ENCODE measurements at places on chromosomes 12 and 14.

GRCh38 chr12:21949036-21949435 is 7.8 kb upstream of the ABCC9 start:
- no peak for DNase-seq

- DNase-seq: no peak
These were observed 39.0 kb upstream of the TC2N start for GRCh38 chr14:91906374-91906773.

DNA sequence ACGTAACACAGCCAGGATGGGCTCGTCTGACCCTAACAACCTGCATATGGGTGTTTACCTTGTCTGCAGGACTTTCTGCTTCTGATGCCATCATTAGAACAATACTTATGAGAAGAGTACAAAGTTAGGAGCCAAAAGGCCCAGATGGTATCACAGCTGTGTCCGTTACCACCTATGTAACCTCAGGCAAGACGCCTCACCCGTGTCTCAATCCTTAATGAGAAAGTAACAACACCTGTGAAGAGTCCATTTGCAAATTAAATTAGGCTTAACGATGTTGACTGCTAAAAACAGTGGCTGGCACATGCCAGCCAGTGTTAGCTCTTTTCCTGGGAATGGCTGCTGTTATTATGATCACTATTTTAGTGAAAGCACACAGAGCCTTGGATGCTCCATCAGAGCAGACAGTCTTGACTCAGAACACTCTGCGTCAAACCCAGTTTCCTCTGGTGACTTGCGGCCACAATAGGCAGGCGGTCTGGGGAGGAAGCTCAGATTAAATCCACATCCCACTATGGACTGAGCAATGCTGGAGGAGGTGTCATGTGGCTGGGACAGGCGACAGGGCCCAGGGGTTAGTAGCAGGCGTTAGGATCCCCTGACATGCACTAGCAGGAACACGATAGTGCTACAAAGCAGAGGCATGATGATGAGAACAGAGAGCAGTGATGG is 125.3 kb downstream of the SLC15A4 start:
- no peak for DNase-seq

DNA sequence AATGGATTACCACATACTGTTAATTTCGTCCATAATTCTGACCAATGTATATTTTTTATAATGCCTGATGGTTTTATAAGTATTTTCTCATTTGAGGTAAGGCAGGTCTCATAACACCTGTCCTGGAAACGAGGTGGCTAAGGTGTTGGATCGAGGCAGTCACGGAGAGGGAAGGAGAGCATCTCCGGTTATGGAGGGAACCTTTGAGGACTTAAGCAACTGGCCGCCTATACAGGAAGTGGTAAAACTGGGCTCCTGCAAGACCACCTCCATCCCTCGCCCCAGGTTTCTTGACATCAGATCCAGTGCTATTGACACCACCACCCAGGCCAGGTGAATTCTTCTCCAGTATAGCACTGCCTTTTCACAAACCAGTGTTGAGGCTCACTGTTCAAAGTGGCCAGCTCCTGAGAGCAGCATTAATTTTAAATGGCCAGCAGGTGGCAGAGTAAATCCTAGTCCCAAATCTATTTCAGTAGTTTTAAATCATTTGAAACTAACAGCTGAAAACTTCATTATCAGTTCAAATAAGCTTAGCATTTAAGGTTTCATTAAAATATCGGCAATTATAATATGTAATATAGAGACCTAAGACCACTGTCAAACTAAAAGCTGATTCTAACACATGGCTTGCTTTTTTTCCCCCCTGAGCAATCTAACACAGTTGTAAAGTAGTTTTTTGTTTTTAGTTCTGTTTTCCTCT is 100.8 kb downstream of the PPM1A start:
- DNase-seq: no peak

GRCh38 chr14:70822530-70823185 is 13.3 kb upstream of the MAP3K9 start:
- DNase-seq: no peak

GRCh38 chr14:29937116-29937515 is 9.5 kb upstream of the PRKD1 start:
- DNase-seq: no peak

DNA sequence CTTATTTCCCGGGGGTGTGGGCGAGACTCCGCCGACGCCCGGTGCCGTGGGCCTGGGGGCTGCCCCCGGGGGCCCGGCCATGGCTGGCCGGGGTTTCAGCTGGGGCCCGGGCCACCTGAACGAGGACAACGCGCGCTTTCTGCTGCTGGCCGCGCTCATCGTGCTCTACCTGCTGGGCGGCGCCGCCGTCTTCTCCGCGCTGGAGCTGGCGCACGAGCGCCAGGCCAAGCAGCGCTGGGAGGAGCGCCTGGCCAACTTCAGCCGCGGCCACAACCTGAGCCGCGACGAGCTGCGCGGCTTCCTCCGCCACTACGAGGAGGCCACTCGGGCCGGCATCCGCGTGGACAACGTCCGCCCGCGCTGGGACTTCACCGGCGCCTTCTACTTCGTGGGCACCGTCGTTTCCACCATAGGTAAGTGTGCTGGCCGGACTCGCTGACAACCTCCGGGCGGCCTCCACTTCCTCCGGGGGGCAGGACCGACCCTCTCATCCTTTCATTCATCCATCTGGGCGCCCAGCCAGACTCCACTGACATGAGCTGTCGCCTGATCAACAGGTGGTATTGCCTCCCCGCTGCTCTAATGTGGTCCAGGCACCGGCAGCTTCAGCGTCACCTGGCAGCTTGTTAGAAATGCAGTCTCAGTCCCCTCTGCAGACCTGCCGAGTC is 467 bp downstream of the KCNK13 start:
- no peak for DNase-seq

DNA sequence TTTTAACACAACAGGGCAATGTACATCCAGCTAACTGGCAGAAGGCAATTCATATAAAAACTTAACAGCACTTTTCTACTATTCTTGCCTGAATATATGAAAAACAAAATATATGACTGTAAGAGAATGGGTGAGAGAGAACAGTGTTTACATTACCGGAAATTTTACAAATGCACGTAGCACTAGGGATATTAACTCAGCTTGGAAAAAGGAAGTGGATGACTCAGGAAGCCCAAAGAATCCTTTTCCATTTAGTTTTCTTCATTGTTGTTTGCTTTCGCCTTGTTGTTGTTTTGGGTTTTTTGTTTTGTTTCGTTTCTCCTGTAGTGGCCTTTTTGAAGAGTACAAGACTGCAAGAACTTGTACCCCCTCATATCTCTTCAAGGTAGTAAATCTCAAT is 295.5 kb downstream of the EGLN3 start:
- DNase-seq: no peak

- DNase-seq: no peak
These were observed 21.1 kb upstream of the SCARB1 start for GRCh38 chr12:124884587-124885438.

- no peak for DNase-seq
These were observed 82.2 kb downstream of the DAD1 start for GRCh38 chr14:22506778-22507351.

DNA sequence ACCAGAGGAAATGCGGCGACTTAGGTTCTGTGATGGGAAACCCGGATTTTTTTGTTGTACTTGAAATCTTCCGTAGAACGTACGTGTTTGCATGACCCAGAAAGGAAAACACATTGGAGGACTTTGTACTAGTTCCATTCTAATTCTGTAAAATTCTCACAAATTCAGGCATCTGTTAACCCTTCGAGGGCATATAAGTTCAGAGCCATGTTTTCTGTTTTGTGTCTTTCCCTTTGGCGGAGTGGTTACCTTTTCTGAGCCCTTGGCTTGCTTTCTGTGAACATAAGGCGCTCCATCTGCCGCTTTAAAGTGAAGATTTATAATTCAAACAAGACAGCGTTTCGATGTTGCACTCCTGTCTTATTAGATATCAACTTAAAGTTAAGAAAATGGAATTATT is 34.2 kb downstream of the BICD1 start:
- no peak for DNase-seq

DNA sequence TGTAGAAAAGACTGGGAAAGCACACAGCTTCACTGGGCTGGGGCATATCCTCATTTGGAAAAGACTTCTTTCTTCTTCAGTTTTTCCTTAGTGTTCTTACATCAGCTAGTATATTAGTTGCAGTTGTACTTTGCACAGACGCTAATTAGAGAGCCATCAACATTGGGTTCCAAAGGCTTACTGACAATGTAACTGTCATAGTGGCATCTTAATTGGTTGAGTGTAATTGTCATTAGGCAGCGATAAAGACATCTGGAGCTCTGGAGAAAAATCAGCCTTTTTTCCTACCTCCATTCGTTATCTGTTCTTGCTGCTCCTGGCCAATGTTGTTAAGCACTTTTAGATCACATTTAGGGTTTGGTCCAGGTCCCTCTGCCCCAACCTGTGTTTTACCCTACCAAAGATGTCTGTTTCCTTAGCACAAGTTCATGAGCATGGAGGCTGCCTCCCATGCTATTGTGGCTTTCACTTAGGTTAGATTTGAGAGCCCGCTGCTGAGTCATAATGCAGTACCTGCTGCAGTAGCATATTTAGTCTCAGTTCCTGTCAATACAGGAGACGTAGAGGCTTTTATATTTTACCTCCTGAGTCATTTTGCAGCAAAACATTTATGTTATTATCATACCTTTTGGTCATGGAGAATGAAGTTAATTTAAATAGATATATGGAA is 49.2 kb downstream of the FBXW8 start:
- no peak for DNase-seq

DNA sequence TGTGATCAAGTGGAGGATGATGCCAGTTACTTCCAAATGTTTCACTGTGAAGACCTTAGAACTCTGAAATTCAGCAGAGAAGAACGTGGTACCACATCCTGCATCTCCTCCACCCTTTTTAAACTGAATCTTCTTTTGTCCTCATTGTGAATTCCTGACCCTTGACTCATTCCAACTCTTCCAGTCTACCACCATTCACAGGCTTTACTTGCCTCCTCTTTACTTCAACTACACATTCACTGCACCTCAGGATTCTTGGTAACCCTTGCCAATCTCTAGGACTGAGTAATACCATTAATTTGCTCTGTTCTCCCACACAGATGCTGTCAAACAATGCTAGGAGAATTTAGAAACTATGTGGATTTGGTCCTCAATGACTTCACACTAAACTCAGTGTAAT is 37.3 kb downstream of the PPP1R12A start:
- DNase-seq: peak; percentile 86

DNA sequence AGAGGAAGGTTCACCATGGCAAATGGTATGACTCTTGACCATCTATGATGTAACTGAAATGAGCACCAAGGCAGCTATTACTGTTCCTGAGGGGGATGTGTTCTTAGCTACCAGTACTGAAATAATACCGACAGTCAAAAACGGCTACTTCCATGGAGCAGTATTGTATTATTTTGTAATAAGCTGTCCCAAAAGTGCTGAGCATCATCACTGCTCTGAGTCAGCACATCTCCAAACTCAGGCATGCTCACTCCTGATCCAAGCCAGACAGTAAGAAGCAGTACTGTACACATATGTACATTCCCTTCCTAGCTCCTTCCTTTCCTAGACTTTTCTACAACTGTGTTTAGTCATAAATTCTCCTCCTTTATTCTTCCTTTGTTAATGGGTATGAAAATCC is 8.6 kb downstream of the VTI1B start:
- DNase-seq: no peak

- no peak for DNase-seq
These were observed 77.9 kb downstream of the BCL11B start for GRCh38 chr14:99194136-99194535.

DNA sequence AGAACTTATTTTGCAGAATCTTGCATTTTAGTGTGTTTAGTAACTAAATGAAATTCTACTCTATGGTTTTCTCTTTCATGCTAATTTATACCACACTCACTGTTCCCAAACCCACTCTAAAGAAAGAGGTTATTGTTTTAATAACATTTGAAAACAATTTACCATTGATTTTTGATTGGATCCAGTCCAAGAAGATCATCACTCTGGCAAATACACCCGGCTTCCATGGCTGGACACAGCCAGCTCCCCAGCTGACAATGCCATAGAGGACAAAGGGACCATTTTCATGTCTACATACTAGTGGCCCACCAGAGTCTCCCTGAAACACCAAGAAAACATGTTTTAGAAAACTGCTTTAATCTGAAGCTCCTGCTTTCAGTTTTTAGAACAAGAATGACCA is 42.4 kb downstream of the OVCH1 start:
- peak; percentile 97 for DNase-seq

DNA sequence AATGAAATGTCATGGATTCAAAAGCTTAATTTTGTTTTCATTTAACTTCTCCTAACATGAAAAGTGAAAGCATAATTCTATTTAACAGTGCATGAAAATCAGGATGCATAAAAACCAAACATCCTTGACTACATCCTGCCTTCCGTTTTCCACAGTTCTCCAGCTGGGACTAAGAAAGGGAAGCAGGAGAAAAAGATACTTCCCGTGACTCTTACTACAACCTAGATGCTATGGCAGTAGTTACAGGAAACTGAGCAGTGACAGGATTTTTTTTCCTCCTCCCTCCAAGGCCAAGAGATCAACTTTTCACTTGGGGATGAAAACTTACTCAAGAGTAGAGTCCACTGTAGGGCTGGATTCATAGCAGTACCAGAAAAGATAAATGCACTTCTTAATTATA is 2.6 kb downstream of the EXOC5 start:
- DNase-seq: no peak

GRCh38 chr14:56059054-56059453 is 59.2 kb upstream of the PELI2 start:
- DNase-seq: no peak

Data from foreskin melanocyte (primary cell).